ENCODE measurements at places on chromosomes 3 and 15. TPM values are rescaled to one million over a fixed set of nuclear protein-coding genes. Genes with fewer than 3 reads are reported as not detected.

ZMYND10 gene
- total RNA-seq = not detected

GRCh38 chr15:82093325-82093724 lies 47.5 kb upstream of the MEX3B start:
- H3K4me3 ChIP-seq = no peak overlapping the region
- no peaks in the 10 kb centered on the region for H3K4me1 ChIP-seq
- H3K36me3 ChIP-seq = no peaks in the 10 kb centered on the region
- H3K27ac ChIP-seq = no peak overlapping the region
- no peaks in the 10 kb centered on the region for H3K27me3 ChIP-seq

DNA sequence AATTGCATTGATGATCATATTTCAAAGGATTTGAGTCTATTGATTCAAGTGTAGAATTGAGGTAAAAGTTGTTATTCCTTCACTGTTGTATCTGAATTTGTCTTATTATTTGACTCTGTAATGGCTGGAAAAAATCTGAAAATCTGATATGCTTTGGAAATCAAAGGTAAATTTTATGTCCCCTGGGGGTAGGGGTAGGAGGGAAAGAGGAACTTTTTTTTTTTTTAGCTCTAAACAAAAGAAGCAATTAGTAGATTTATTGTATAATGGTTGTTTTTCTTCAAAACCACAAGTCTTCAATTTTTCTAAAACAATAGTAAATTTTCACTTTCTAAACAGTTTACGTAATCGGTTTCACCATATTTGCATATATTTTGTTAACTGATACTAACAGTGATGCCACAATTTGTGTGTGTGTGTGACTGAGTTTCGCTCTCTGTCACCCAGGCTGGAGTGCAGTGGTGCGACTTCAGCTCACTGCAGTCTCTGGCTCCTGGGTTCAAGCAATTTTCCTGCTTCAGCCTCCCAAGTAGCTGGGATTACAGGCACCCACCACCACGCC lies 91.7 kb upstream of the GOLGA6L4 start:
- H3K4me3 ChIP-seq = no peak overlapping the region
- DNase-seq = no peak
- H3K4me1 ChIP-seq = peaks cover 11% of the 10 kb centered on the region
- H3K27ac ChIP-seq = no peak overlapping the region
- H3K27me3 ChIP-seq = no peaks in the 10 kb centered on the region

DNA sequence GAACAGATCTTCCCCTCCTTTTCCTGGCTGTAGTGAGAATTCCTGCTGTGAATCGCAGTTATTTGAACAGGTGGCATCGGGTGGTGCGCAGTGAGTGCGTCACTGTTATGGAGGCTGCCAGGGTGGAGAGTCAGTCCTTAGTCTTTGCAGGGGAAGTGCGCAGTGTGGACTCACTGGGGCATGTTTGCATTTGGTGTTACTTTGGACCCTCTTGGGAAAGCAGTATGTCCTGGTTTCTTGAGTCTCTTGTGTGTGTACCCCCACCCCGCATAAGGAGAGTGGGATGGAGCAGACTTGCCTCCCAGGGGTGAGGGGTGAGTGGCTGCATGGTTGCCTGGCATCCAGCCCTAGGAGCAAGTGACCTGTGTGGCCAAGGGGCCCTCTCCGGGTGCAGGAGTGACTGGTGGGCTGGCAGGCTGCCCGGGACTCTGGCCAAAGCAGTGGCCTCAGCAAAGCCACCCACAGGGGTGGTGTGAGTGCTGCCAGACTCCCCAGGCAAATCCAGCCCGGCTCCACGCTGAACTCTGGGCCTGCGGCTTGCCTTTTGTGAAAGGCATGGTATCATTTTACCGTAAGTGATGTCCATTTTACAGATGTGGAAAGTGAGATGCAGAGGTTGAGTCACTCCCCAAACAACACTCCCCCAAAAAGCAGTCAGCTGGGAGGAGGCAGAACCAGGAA lies 46.4 kb downstream of the DNASE1L3 start:
- no peak overlapping the region for H3K27ac ChIP-seq
- peaks cover 2% of the 10 kb centered on the region for H3K4me1 ChIP-seq
- H3K36me3 ChIP-seq = no peaks in the 10 kb centered on the region
- H3K27me3 ChIP-seq = no peaks in the 10 kb centered on the region
- DNase-seq = no peak

DNA sequence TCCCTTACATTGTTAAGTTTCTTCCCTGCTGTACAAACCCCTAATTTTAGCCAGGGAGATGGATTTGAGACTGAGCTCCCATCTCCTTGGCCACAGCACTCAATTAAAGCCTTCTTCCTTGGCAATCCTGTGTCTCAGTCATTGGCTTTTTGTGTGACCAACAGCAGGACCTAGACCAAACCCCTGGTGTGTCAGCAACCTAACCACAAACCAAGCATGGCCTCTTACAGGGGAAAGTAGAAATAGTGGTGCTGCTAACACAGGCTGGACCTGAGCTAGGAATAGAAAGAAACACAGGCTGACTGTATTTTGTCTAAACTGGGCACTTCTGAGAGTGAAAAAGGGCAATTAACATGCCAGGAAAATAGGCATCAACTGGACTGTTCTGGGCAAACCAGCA lies 37.9 kb downstream of the PPCDC start:
- H3K36me3 ChIP-seq = no peaks in the 10 kb centered on the region
- no peak for DNase-seq
- H3K27me3 ChIP-seq = no peaks in the 10 kb centered on the region
- no peaks in the 10 kb centered on the region for H3K4me1 ChIP-seq
- no peak overlapping the region for H3K27ac ChIP-seq

GRCh38 chr3:148366743-148367410 lies 330.8 kb upstream of the AGTR1 start:
- H3K36me3 ChIP-seq = no peaks in the 10 kb centered on the region
- no peaks in the 10 kb centered on the region for H3K4me1 ChIP-seq
- H3K4me3 ChIP-seq = no peak overlapping the region
- DNase-seq = no peak
- no peaks in the 10 kb centered on the region for H3K27me3 ChIP-seq
- no peak overlapping the region for H3K27ac ChIP-seq

DNA sequence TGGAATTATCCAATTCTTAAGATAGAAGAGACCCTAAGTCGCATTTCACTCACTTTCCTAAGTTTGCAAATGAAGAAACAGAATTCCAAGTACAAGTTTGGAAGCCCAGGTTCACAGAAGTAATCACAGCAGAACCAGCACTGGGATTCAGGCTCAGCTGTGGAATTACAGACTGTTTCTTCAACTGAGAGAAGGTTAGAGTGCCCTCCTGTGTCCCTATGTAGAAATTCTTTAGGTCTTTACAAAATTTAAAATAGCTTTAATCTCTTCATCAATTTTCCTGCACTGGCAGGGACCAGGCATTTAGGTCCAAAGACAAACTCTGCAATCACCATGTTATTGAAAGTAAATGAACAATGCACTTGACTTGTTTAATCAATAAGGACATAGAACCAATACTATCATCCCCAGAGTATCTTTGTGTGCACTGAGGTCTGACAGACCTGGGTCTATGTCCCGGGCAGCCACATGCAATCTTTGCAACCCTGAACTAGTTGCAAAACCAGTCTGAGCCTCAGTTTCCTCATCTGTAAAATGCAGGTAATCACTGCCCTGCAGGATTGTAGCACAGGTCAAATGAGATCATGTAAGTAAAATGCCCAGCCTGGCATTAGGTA lies 96.3 kb upstream of the ZBED2 start:
- H3K27me3 ChIP-seq = no peaks in the 10 kb centered on the region
- H3K27ac ChIP-seq = no peak overlapping the region
- H3K36me3 ChIP-seq = no peaks in the 10 kb centered on the region
- no peak overlapping the region for H3K4me3 ChIP-seq

PRSS50 gene
- not detected for total RNA-seq

- no peak overlapping the region for H3K27ac ChIP-seq
- H3K4me3 ChIP-seq = no peak overlapping the region
- H3K27me3 ChIP-seq = no peaks in the 10 kb centered on the region
- peaks cover 11% of the 10 kb centered on the region for H3K36me3 ChIP-seq
Measured at GRCh38 chr3:67009716-67010115, 11.6 kb downstream of the KBTBD8 start.

SLC9C1 gene
- not detected for total RNA-seq

DNA sequence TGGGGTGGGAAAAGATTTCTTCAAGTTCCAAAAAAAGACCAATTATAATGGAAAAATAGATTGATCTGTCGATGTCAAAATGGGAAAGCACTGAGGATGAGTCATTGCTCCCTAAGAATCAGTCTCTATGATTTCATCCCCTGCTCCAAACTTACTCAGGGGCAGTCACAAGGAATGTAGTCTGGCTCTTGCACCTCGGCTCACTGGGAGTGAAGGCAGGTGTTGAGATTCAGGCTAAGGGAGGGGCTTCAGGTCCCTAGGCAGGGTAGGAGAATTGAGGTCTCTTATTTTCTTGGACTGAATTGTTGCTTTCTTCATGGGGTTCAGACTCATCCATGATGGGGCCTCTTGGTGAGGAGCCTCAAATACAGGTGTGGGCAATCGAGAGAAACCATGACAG lies 14.2 kb downstream of the ESYT3 start:
- H3K27ac ChIP-seq = no peak overlapping the region
- H3K27me3 ChIP-seq = no peaks in the 10 kb centered on the region
- H3K36me3 ChIP-seq = no peaks in the 10 kb centered on the region

All from gastrocnemius medialis (tissue), 4 donors.